Brain (organoid and tissue), 16 donors: ENCODE measurements at places on chromosomes 3 and 15.
A peak's percentile ranks its signal among the peaks of the same experiment; 100 is the strongest.

DNA sequence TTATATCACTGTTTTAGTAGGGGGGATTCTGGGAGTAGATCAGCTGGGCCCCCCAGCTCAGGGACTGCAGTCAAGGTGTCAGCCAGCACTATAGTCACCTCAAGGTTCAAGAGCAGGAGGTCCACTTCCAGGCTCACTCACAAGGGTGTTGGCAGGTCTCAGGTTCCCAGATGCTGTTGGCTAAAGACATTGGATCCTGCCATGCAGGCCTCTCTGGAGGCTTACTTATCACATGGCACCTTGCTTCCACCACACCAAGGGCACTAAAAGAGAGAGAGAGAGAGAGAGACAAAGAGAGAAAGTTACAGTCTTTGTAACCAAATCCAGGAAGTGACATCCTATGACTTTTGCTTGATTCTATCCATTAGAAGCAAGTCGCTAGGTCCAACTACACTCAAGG is 7.5 kb upstream of the PPP1R14D start:
- no peak for DNase-seq

GRCh38 chr15:58167095-58167691 is 29.0 kb downstream of the AQP9 start:
- DNase-seq = no peak

DNA sequence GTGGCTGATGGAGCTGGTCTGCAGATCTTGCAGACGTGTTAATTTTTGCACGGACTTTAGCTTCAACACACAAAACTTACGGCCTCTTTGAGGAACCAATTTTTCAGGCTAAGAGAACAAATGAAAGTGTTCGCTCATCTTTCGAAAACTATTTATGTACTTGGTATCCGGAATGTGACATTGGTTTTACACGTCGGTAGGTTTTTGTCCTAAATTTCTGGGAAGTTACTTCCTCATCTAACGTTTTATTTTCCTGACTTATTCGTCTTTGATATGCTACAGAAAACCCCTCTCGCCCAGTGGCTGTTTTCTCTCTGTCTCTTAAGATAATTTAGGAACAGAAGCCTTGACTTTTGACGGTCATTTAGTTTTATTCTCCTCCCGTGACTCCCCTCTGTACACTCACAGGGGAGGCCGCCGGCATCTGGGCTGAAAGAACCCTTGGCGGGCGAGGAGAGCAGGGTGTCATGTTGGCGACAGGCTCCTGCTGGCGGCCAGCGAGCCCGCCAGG is 834 bp upstream of the GREM1 start:
- peak; percentile 29 for DNase-seq

GRCh38 chr3:51538459-51539290 is at the start of gene RAD54L2:
TSS of gene RAD54L2 (plus strand) at chr3:51538719. CDS start at chr3:51590421, 51,702 bp downstream.
- DNase-seq = peak; percentile 91

DNA sequence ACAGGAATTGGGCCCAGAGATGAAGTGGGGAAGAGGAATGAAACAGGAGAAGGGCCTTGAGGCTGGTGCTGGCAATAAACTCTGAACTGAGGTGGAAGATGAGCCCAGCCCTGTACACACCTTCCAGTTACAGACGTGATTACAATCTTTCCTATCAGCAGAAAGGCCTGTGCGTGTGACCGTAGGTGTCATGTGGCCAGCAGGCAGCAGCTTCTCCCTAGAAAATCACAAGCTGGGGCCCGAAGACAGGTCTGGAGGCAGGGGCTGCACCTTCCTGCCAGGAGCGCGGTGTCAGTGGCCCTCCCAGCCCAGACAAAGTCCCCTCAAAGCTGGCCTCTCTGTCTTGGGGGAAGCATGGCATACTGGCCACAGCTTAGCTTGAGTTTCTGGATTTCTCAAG is 16.7 kb upstream of the PIGZ start:
- no peak for DNase-seq
